ENCODE measurements at places on chromosomes 16 and 17. TPM values are rescaled to one million over a fixed set of nuclear protein-coding genes. Genes with fewer than 3 reads are reported as not detected.

SARM1 gene
- 20.3 TPM for total RNA-seq

OTOA gene
- 0.32 TPM for total RNA-seq

GRCh38 chr16:49883076-49884014 lies 27.4 kb upstream of the ZNF423 start:
- no peak overlapping the region for H3K4me3 ChIP-seq
- H3K27me3 ChIP-seq: no peaks in the 10 kb centered on the region
- no peak for DNase-seq

- no peaks in the 10 kb centered on the region for H3K4me1 ChIP-seq
- no peaks in the 10 kb centered on the region for H3K27me3 ChIP-seq
- no peak overlapping the region for H3K27ac ChIP-seq
- no peak for DNase-seq
- no peak overlapping the region for H3K4me3 ChIP-seq
Observed at GRCh38 chr17:67569015-67569451, 148.7 kb upstream of the NOL11 start.

DNA sequence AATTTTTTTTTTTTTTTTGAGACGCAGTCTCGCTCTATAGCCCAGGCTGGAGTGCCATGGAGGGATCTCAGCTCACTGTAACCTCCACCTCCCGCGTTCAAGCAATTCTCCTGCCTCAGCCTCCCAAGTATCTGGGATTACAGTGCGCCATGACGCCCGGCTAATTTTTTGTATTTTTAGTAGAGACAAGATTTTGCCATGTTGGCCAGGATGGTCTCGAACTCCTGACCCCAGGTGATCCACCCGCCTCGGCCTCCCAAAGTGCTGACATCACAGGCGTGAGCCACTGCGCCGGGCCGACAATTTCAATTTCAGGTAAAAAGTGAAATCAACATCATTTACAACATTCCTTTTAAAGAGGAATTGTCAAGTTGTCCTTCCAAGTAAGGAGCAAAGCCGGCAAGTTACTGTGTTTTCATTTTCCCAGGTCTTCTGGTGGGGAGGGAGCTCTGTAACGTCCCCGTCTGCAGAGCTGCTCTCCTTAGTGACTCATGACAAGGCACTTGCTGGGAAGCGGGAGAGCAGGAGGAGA lies 873 bp downstream of the NPLOC4 start:
- no peak for DNase-seq
- no peak overlapping the region for H3K27ac ChIP-seq
- peaks cover 2% of the 10 kb centered on the region for H3K36me3 ChIP-seq
- no peaks in the 10 kb centered on the region for H3K27me3 ChIP-seq
- no peaks in the 10 kb centered on the region for H3K4me1 ChIP-seq

GRIN2A gene
- total RNA-seq: 3.3 TPM

SLC9A5 gene
- total RNA-seq: 1.7 TPM

DNA sequence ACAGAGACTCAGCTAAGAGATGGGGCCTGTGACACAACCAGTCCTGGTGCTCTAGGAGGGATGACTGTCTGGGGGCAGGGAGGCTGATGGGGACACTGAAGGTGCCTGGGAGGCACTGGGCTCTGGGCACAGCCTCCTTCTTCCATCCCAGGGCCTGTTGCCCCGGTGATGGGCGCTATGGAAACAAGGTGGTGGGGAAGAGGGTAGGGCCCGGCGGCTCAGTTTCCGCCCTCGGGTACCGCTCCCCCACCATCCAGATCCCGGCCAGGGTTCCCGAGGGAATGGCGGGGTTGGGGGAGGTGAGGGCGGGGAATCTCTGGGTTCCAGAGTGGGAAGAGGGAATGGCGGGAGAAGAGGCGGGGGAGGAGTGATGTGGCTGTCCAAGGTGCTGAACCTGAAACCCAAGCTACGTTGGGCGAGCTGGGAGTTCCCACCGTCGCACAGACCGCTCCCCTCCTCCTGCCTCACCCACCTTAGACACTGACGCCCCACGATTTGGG lies 981 bp downstream of the KCNH4 start:
- H3K27me3 ChIP-seq: no peaks in the 10 kb centered on the region
- H3K4me3 ChIP-seq: no peak overlapping the region
- DNase-seq: no peak
